HFF-Myc (cell line): ENCODE measurements at places on chromosomes 1 and 21.

GRCh38 chr1:228147151-228147693 lies 2.5 kb upstream of the GJC2 start:
- no peak for DNase-seq

DNA sequence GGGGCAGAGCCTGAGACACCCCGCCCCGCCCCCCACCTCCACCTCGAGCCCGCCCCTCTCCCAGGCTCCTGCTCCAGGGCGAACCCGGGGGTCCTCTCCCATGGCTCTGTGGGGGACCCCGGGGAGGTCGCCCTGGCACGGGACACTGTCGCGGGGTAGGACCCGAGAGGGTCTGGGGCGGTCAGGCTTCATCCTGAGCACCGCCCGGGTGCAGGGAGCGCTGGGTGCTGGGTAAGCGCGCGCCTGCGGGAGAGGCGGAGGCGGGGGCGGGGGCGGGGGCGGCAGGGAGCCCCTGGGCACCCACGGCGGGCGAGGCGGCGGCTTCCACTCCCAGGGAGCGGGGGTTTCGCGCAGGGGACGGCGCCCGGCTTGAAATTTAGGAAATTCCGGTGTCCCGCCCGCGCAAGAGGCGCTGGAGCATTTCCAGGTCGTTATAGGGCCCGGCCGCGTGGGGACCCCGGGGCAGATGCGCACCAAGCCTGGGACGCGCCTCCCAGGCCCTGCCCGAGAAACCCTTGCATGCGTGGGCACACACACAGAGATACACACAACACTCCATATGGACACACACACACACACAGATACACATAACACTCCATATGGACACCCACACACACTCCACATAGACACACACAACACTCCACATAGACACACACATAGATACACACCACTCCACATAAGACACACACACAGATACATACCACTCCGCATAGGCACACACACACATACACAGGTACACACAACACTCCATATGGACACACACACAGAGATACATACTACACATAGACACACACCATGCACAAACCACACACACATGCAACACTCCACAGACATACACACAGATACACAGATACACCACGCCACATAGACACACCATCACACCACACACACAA lies 48.7 kb upstream of the SLC19A1 start:
- DNase-seq: no peak

GRCh38 chr1:29634324-29634723 lies 398.0 kb downstream of the PTPRU start:
- no peak for DNase-seq

GRCh38 chr1:216186141-216186540 lies 237.1 kb downstream of the USH2A start:
- DNase-seq: no peak

- no peak for DNase-seq
These were observed 41.6 kb downstream of the FAAP20 start for GRCh38 chr1:2152954-2153353.

DNA sequence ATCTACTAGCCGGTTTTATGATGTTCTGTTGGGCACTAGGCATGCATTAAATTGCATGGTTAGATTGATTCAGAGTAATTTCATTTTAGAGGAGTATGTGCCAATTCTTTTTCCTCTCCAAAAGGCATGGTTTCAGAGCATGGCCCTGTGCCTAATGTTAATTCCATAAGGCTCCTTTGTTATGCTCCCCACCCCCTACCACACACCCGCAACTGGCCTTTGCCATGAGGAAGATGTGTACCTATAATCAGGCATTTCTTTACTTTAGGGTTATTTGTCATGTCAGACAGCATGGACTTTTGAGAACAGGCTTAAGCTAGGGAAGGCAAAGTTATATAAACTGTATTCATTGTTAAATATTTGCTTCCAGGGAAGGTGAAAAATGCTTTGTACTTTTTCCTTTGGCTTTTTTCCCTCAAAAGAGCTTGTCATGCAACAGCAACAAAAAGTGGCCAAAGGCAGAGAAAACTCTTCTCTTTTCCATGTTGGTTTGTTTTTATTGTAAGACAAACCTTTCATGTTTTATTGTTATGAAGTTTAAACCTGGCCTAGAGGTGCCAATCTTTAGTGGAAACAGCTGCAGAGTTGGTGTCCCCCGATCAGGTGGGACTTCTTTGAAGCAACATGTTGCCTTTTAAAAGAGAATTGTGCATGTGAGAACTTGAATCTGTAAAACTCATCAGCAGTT lies 24.3 kb upstream of the NBL1 start:
- no peak for DNase-seq
